Spleen (tissue), 13 donors: ENCODE measurements at places on chromosomes 5 and 9. TPM values are rescaled to one million over a fixed set of nuclear protein-coding genes. Genes with fewer than 3 reads are reported as not detected.
A peak's percentile ranks its signal among the peaks of the same experiment; 100 is the strongest.

Gene MEIKIN
- total RNA-seq = not detected

Gene CDC20B
- total RNA-seq = not detected

DNA sequence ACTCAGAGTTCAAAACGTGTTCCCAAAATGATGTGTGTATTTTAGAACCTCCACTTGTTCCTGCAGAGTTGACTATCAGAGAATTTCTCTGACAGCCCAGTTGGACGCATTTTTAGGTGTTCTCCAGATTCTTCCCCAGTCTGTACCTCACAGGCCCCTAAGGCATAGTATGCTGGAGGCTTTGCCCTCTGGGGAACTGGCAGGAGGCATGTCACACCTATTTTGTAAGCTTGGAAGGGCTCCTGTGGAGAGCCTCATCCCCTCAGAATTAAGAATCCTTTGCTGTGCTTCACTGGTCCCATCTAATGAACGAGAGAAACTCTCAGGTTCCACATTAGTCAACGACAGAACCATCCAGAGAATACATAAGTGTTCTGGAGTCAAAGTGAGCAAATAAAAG, 144.1 kb upstream of the SLC30A5 start:
- H3K27ac ChIP-seq = no peak overlapping the region
- no peaks in the 10 kb centered on the region for H3K36me3 ChIP-seq
- H3K4me3 ChIP-seq = no peak overlapping the region
- no peaks in the 10 kb centered on the region for H3K27me3 ChIP-seq
- no peak for DNase-seq
- no peaks in the 10 kb centered on the region for H3K4me1 ChIP-seq

DNA sequence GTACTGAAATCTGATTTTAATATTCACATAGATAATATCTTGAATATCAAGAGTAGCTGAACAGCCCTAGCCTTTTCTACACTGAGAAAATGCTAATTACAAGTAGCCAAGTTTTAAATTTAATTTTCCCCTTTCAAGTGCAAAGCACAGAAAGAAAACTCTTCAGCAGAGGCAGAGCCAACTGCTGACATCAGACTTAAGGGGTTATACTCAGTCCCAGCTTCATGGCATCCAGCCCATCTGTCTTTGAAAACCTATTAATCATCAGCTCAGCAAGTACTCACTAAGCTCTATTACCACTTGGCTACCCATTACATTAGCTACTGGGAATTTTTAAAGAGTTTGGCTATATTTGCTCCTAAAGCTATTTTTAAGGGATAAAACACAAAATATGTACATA, 220.5 kb downstream of the SLC12A2 start:
- H3K27me3 ChIP-seq = no peaks in the 10 kb centered on the region
- no peak for DNase-seq
- H3K27ac ChIP-seq = no peak overlapping the region
- H3K36me3 ChIP-seq = peaks cover 7% of the 10 kb centered on the region
- no peak overlapping the region for H3K4me3 ChIP-seq
- H3K4me1 ChIP-seq = no peaks in the 10 kb centered on the region

DNA sequence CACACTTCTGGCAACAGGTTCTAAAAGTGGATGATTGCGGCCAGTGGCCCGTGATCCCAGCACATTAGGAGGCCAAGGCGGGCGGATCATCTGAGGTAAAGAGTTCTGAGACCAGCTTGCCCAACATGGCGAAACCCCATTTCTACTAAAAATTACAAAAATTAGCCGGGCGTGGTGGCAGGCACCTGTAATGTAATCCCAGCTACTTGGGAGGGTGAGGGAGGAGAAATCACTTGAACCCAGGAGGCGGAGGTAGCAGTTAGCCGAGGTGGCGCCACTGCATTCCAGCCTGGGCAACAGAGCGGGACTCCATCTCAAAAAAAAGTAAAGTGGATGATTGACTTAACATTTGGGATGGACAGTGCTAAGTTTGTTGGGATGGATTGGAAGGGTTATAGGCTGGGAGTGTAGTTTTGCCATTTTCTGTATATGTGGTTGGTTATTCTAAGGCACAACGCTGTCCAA, 3.4 kb downstream of the MATR3 start:
- H3K4me3 ChIP-seq = no peak overlapping the region
- H3K27me3 ChIP-seq = no peaks in the 10 kb centered on the region
- peak; percentile 62 for DNase-seq
- H3K4me1 ChIP-seq = peaks cover 76% of the 10 kb centered on the region

DNA sequence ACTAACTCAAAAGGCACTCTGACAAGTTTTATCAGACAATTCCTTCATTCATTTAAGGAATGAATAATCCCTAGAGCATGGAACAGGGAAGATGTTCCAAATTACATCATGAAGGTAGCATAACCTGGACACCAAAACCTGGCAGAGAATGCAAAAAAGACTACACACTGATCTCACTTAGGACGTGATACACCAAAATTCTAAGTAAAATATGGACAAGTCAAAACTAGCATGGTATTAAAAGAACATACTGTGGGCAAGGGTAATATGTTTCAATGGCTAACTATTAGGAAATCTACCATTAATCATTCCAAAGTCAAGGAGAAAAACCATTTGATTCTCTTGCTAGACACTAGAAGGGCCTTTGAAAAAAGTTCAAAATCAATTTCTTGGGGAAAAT, 176.5 kb downstream of the HSPA4 start:
- no peak for DNase-seq
- H3K36me3 ChIP-seq = no peaks in the 10 kb centered on the region
- H3K4me1 ChIP-seq = no peaks in the 10 kb centered on the region
- H3K27ac ChIP-seq = no peak overlapping the region

DNA sequence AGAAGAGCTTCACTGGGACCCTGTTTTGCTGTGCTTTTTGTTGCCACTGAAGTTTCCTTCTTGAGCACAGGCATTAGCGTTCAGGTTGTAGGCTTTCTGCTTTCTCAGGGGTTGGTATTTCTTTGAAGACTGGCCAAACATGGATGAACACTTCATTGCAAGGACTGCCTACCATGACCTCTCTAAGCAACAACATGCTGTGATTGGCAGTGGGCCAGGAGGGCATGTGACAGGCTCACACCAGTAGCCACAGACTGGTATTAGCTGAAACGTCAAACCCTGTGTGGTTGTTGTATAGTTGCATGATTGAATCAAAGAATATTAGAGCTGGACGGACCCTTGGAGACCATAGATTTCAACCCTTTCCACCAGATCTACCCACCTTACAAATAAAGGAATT, 20.0 kb upstream of the MLANA start:
- H3K4me1 ChIP-seq = no peaks in the 10 kb centered on the region
- H3K36me3 ChIP-seq = no peaks in the 10 kb centered on the region
- H3K27me3 ChIP-seq = no peaks in the 10 kb centered on the region
- H3K4me3 ChIP-seq = no peak overlapping the region
- no peak for DNase-seq
- H3K27ac ChIP-seq = no peak overlapping the region

DNA sequence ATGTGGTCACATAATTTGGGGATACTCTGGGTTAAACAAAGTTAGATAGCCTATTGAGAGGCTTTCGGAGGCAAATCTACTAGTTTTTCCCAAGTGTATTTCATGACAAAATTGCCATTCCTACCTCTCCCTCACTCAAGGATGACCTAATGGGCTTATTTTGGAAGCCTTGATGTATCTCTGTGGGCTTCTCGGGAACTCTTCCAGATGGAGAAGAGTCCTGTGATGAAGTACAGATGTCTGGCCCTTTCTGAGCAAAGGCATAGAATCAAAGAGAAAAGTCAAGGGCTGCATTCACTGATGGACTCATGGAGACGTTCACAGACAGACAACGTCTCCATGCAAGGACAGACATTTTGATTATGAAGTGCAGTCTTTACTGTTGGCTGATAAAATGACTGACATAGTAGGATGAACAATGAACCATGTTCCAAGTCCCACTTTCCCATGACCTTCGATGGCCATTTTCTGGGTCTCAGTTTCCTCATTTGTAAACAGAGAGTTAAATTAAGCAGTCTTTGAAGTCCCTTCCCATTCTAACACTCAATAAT, 347.2 kb upstream of the CD180 start:
- DNase-seq = no peak
- H3K4me1 ChIP-seq = peaks cover 11% of the 10 kb centered on the region
- no peaks in the 10 kb centered on the region for H3K27me3 ChIP-seq
- H3K4me3 ChIP-seq = no peak overlapping the region

GRCh38 chr9:96604004-96604319, 15.7 kb downstream of the CDC14B start:
- H3K27me3 ChIP-seq = no peaks in the 10 kb centered on the region
- DNase-seq = no peak
- H3K27ac ChIP-seq = no peak overlapping the region
- no peak overlapping the region for H3K4me3 ChIP-seq

DNA sequence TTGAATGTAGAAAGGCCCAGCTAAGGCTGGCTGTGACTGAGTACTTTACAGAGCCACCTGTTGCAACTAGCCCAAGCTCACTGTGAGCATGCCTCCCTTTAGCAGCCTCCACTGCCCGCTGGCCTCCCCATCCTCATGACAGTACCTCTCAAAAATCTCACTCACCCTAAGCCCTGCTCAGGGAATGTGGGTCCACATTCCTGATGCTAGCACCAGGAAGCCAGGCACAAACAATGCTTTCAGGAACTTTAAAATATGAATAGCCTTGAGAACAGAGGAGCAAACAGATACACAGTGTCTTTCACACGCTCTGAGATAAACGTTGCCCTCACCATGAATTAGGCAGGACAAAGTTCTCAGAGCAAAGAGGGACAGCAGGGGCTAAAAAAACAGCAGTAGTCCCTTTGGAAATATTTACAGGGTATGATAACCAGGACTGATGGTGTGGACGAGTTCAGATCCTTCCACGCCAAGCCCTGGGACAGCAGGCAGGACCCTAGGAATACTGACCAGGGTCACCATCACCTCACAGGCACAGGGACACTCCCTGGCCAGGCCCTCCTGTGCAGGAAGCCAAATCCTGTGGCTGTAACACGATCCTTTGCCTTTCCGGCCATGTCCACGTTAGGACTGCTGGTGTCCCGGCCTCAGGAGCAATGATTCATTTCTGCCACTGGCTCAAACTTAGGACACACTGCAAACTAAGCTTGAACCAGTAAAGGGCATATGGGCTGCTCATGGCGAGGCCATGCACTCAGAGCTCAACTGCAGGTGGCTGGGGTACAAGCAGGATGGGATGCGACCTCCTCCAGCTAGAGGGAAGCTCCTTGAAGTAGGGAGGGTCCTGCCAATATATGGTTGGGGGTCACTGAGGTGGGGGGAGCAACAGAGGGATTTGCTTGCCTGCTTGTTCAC, 9.6 kb downstream of the ACSL6 start:
- no peak overlapping the region for H3K27ac ChIP-seq
- peaks cover 14% of the 10 kb centered on the region for H3K4me1 ChIP-seq
- H3K4me3 ChIP-seq = no peak overlapping the region
- H3K27me3 ChIP-seq = no peaks in the 10 kb centered on the region
- H3K36me3 ChIP-seq = no peaks in the 10 kb centered on the region

DNA sequence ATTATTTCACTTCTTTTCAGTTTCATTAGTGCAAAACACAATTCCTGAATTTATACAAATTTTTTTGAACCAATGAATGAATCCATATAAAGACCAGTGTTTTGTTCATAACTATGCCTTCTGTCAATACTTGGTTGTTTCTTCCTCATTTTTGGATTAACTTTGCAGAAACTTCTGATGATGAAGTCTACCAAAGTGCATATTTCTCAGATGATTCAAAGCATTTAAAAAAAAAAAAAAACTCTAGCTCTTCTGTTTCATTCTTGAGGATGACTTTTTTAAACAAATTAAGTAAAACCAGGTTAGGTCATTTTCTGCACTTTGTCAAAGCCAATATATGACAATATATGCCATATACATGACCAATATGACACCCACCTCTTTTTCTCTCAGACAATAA, 92.6 kb downstream of the CHSY3 start:
- H3K4me1 ChIP-seq = no peaks in the 10 kb centered on the region
- DNase-seq = no peak
- H3K36me3 ChIP-seq = no peaks in the 10 kb centered on the region
- H3K4me3 ChIP-seq = no peak overlapping the region
- H3K27ac ChIP-seq = no peak overlapping the region
- H3K27me3 ChIP-seq = no peaks in the 10 kb centered on the region
